NCI-H82 (cell line): ENCODE measurements at places on chromosomes 3 and 15.

DNA sequence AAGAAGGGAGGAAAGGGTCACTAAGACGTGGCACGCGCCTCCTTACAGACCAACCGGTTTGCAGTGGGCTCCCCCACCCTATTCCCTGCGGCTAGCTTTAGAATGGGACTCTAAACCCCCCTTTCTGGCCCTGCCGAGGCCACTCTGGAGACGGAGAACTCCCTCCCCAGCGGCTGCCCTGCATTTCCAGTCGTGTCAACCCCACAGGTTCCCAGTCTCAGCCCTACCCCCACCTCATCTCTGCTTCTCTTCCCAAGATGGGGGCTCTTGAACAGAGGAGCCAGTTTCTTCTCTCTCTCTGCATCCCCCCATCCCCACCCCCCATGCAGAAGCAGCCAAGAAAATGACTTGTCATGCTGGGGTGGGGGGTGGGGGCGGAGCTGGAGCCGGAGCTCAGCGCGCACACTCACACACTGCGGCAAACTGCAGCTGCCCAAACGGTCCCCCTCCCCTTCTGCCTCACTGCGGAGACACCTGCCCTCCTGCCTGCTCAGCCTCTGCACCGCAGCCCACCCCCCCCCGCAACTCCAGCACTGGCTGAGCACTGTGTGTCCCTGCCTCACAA lies 871 bp downstream of the MAP1A start:
- peak; percentile 85 for DNase-seq

DNA sequence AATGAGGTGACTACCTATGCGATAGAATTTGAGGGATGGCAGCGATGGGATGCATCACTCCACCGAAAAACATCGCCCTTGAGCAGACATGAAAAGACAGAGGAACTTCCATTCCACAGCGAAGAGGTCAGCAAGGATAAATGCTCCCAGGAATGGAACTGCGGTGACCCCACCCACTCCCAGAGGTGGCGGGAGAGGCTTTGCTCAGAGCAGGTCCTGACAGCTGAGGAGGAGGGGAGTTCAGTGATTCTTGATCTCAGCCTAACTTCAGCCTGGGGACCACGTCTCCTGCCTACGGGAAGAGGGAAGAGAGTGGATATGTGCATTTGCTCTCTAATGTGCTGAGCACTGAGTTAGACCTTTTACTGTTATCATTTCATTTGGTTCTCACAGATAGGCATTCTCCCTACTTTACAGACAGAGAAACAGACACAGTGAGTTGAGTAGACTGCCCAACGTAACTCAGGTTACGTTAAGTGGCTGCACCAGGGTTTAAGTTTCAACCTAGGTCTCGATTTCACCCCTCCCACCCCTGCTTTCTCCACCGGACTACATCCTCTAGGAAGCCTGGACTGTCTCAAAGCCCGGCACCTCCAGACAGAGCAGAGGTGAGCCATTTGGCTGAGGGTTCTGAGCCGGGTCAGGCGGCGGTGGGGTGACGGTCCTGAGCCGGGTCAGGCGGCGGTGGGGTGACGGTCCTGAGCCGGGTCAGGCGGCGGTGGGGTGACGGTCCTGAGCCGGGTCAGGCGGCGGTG lies 170.0 kb downstream of the RAB11A start:
- DNase-seq: peak; percentile 25

DNA sequence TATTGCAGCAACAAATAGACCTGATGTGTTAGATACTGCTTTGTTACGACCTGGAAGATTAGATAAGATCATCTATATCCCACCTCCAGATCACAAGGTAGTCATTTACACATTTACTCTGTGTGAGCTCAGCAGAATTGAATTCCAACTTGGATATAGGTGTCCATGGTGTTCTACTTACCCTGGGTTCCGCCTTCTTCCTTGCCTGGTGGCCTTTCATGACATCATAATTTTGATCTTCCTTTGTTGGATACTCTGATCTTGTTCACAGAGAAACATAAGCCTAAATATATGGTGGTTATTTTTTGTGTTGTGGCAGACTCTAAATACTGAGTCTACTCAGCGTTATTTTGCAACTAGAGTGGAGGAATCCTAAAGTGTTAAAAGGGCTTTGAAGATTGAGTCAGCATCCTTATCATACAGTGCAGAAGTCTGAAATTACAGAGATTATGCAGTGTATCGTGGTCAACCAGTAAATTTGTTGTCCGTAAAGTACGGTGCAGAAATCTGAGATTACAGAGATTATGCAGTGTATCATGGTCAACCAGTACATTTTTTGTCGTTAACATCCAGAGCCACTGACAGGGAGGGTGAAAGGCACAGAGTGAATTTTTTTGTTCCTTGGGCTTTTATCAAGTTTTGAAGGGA lies 39.1 kb upstream of the GATM start:
- DNase-seq: no peak

GRCh38 chr15:74839526-74840395 lies 3.2 kb downstream of the ULK3 start:
- peak; percentile 41 for DNase-seq

DNA sequence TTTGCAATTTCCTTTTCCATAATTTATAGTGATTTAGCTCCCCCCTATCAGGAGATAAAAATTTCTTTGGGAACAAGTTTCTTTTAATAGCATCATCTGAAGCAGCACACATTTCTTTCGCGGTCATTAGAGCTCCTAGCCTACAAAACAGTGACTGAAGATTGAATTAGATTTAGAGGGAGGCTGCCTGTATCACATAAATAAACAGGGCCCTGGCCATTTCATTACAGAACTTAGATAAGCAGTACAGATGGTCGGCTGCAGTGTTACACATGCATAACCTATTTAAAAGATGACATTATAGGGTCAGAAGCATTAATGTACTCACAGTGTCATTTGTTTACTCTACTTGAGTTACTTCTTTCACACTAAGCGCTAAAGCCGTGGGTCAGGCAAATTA lies 81.4 kb upstream of the SLC25A26 start:
- peak; percentile 58 for DNase-seq

- DNase-seq: peak; percentile 14
Observed at GRCh38 chr3:79846148-79846933, 78.5 kb upstream of the ROBO1 start.

- DNase-seq: no peak
Observed at GRCh38 chr15:93479715-93480114, 390.7 kb upstream of the RGMA start.

GRCh38 chr3:14297305-14297704 lies 105.1 kb upstream of the SLC6A6 start:
- no peak for DNase-seq

DNA sequence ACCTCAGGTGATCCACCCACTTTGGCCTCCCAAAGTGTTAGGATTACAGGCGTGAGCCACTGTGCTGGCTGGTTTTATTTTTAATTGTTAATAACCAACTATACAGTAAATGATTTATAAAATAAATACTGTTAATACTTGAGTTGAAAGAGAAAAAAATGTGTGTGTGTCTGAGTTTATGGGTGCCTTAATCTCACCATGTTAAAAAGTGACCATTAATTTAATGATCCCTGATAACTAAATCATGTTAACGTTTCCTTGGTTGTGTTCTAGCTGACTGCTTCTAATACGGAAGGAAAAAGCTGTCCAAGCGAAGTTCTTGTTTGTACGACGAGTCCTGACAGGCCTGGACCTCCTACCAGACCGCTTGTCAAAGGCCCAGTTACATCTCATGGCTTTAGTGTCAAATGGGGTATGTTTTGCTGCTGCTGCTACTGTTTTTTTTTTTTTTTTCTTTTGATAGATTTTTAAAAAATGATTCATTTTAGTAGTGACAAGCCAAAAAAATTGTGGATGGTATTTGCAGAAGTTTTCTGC lies 113.5 kb downstream of the GHSR start:
- DNase-seq: no peak

DNA sequence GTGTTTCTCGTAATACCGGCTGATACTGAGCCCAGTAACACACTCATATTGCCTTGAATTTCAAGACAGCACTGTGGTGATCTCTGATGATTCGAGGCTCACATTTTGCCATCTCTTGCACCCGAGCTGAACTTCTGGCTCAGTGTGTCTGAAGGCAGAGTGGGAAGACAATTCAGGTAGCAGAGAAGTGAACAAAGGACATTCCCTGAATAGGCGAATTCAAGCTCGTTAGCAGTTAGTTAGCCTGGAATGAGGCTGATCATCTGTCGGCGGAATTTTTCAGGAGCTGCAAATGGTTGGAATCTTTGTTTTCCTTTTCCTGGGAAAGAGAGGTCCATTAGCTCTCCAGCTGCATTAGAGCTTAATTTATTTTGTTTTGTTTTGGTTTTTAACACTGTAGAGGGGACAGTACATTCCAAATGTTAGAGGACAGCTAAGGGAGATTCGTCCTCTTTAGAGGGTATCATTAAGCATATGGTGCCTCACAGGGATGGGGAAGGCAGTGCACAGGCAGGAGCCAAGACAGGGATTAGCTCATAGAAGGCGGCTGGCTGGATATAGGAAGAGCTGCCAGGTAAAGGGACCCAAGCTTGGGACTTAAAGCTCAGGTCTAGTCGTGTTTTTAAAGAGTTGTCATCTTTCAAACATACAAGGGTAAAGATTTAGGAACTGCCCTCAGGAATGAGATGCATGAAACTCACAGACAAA lies 119.7 kb upstream of the DLG1 start:
- no peak for DNase-seq

DNA sequence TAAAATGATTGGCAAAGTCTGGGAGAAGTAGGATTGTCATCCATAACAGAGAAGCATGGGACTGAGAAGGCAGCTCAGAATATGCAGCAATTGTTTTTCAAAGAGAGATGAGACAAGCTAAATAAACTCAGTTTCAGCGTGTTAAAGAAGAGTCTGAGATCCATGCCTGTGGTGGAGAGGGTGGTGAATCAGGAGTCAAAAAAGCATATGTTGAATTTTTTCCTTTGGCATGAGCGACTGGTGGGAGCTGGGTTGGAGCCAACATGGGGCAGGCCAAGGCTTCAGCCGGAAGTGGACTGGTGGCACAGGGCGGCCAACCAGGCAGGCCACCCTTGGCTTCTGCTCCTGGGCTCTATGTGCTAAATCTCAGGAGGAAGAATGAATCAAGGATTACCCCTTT lies 102.0 kb downstream of the SST start:
- no peak for DNase-seq

GRCh38 chr3:113339616-113340244 lies 101.6 kb downstream of the CFAP44 start:
- no peak for DNase-seq
